ENCODE measurements at places on chromosomes 1 and 21.

GRCh38 chr1:33971913-33972312 is 108.0 kb downstream of the HMGB4 start:
- no peak for DNase-seq

GRCh38 chr1:4150262-4150661 is 250.2 kb upstream of the C1orf174 start:
- DNase-seq: no peak

- no peak for DNase-seq
These were observed 24.7 kb downstream of the ST3GAL3 start for GRCh38 chr1:43731867-43732531.

DNA sequence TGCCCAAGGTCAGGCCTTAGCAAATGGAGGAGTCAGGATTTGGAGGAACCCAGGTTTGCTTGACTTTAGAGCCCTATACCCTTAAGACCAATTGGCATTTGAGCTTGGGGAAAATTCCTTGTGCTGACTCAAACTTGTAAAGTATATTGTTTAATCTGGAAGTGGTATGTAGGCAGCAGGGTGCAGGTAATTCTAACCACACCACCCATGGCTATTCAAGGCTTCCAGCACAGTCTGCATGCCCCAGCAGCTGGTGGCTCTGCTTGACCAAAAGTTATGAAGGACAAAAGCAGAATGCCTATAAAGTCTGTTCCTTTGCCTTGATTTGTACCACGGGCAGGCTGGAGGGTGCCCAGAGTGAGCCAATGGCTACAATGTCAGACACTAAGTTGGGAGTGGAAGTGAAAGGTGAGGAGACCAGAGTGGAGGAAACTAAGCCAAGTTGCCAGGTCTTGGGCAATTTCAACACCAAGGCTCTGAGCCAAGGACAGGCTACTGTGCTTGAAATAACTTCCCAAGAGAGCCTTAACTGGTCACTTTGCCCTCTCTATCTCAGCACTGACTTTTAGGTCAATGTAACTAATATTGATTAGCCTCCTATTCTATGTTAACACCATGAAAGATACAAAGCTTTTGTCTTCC is 4.7 kb upstream of the G0S2 start:
- no peak for DNase-seq

DNA sequence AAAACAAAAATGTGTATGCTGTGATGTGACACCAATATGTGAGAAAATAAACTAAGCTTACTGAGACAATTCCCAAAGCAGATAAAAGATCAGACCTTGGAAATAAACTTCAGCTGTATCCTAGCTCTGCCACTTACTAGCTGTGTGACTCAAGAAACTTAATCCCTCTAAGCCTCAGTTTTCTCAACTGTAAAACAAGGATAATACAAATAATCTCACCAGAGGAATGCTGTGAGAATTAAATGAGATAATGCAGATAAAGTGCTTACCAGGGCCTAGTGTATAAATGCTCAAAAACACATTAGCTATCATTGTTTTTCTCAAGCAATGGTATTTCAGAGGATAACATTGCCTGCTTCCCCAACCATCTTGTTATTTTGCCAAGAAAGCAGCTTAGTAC is 2.1 kb downstream of the HEATR1 start:
- no peak for DNase-seq

DNA sequence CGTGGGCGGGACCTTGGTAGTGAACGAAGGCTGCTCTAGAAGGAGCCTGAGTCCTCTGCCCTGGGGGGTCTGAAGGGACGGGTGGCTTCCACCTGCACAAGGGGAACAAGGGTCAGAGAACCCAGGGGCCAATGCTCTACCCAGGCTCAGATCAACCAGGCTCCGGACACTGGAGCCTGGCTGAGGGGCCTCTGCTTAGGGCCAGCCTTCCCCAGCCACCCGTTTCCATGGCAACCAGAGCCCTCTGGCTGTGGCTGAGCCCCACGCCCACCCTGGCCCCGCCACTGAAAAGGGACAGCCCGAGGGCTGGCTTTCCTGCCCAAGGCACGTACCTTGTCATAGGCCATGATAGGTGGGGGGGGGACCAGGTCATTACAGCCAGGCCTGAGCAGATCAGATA is 724.6 kb downstream of the PTPRU start:
- DNase-seq: no peak

DNA sequence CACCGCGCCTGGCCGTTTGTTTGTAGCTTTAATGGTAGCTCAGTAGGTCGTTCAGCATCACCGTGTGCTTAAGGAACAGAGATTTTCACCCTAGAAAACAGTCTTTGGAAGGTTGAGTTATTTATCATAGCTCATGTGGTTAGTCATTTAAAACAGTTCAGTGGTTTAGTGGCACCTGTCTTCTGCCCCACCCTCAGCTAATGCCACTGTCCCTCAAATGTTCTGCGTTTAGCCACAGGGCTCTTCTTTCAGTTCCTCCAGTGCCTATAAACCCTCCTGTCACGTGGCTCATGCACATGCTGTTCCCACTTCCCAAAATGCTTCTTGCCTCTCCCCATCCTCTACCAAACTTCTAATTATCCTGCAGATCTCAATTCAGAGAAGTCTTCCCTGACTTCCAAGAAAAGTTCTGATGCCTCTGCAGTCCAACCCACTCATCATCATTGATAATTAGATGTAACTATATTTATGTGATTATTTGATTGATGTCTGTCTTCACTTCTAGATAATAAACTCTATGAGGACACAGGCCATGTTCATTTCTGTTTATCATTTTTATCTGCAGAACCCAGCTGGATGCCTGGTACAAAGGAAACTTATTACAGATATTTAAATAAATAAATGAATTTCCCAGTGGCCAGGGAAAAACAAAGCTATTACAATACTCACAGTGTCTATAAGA is 14.4 kb upstream of the DIPK1A start:
- DNase-seq: no peak

- DNase-seq: no peak
These were observed 19.7 kb downstream of the COG2 start for GRCh38 chr1:230661976-230662375.

DNA sequence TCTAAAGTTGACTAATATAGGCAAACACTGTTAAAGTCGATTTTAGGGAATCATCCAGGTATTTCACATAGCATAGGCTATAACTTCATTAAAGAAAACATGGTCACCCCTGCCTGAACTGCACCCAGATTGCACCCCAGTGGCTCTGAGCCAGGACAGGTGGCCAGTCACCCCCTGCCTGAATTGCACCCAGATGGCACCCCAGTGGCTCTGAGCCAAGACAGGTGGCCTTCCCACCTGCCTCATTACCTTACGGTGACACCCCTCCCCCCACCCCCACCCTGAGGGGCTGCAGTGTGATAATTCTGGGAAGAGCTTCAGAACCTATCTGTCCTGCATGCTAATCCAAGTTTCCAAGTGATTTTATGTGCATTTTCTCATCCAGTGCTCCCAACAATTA is 78.9 kb downstream of the DSCAM start:
- no peak for DNase-seq

GRCh38 chr1:223299553-223299952 is 64.4 kb downstream of the SUSD4 start:
- DNase-seq: no peak

DNA sequence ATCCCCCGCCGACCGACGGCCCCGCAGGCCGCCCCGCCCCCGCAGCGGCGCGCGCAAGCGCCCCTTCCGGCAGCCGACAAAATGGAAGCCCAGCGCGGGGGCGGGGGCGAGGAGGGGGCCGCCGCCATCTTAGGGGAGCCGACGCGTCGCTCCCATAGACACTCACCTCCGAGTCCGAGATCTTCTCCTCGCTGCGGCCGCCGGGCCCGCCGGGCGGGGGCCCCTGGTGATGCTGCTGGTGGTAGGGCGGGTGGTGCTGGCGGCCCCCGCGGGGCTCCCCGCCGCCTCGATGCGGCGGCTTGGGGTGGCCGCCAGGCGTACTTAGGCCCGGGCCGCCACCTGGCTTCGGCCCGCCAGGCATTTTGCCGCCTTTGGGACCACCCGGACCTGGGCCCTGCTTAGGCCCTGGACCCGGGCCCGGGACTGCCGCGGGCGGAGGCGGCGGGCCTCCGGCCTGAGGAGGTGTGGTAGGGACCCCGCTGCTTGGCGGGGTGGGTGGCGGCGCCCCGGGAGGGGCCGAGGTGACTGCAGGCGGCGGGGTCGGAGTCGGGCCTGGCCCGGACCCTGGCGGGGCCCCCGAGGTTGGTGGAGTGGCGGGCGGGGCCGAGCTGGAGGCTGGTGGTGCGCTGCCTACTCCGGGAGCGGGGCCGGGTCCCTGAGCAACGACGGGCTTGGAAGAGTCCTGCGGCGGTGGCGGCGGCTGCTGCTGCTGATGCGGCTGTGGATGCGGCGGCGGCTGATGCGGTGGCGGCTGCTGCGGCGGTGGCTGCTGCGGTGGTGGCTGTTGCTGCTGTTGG is 691 bp downstream of the SFPQ start:
- peak; percentile 89 for DNase-seq

DNA sequence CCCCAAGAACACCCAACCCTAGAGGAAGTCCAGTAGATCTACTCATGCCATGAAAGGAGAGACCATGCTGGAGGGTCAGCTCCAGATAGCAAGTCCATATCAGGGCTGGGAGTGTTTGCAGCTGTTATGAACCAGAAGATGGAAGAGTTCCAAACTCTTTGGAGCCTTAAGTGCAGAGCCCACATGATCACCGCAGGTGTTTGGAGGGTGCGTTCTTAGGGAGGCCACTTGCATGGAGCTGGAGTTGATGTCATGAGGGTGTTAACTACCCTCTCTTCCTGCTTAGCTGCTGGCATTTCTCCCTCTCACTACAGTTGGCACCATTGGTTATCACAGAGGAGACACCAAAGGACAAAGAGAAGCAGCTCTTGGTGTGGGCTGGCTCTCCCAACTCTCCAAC is 616.9 kb downstream of the AJAP1 start:
- DNase-seq: no peak

GRCh38 chr1:217494767-217495166 is 136.1 kb downstream of the GPATCH2 start:
- DNase-seq: no peak

DNA sequence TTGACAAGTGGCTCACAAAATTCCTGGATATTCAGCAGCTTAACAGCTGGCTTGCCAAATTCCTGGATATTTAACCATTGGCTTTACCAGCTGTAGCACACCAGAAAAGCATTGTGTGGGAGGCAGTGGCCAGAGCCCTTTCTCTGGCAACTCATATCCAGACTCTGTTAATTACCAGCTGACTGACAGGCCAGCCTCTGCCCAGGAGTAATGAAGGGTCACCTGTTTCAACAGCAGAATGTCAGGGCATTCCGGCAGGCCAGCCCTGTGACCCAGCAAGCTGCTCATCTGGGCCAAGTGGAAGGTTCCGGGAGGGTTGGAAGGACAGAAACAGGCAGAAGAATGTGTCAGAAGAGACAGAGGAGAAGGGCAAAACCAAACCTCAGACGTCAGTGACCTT is 35.2 kb upstream of the KIRREL1 start:
- no peak for DNase-seq

- no peak for DNase-seq
These were observed 186.7 kb downstream of the C1orf94 start for GRCh38 chr1:34363447-34363846.

GRCh38 chr21:43786300-43786806 is 3.0 kb upstream of the RRP1 start:
- no peak for DNase-seq

DNA sequence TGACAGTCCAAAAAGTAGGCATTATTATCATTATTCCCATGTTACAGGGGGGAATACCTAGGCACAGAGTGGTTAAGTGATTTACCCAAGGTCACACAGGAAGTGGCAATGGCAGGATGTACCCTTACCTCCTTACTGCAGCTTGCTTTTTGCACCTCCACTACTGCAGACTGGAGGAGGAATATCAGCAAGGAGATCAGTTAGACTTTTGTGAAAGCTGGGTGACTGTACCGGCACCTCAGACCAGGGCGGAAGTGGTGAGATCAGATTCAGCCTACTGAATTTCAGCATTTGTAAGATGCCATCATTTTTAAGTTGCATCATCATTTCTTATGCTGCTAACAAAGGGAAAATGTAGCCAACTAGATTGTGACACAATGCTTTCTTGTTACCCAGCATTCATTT is 4.5 kb downstream of the ADARB1 start:
- DNase-seq: peak; percentile 45

GRCh38 chr1:212591922-212592321 is 16.6 kb upstream of the ATF3 start:
- no peak for DNase-seq

GRCh38 chr1:115429884-115430283 is 91.8 kb upstream of the NGF start:
- DNase-seq: no peak

DNA sequence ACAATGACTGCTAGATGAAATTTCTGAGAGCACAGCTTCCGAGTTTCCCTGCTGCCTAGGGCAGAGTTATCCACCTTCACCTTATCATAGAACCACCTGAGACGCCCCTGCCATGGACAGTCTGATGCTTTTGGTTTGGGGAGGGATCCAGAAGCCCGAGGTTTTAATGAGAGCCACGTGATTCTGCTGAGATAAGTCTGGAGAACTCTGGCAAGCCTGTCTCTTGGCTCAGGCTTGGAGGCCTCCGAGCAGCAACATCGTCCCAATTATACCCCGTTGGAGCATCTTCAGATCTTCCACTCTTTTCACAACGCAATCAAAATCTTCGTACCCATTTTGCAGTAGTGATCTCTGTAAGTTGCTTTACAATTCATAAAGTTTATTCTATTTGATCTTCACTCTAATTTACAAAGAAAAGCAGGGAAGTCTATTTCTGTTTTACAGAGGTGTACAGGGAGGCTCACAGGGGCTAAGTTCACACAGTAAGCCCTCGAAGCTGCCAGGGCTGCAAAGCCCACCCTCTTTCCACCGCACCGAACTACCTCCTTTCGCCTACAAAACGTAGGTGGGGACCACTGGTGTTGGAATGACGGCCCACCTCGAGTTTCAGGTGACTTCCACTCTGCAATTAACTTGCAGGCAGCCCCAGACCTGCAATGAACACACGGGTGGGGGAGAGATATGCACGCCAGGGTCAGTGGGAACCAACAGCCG is 513 bp upstream of the HHAT start:
- DNase-seq: no peak

DNA sequence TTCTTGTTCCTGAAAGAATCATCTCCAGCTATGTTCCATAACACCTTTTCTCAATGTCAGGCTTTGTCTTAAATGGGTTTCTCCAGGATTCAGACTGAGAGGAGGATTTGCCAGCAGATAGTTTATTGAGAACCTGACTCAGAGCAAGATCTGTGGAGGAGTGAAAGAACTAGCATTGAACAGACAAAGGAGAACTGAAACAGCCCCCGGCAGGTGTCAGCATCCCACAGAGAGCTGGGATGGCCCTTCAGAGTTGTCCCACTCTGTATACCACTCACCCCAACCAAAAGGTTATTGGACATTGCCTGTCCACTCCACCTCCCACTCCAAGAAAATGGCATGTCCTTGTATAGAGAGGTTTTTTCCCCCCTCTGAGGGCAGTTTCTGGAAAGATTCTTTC is 270.7 kb downstream of the PAPPA2 start:
- DNase-seq: no peak

DNA sequence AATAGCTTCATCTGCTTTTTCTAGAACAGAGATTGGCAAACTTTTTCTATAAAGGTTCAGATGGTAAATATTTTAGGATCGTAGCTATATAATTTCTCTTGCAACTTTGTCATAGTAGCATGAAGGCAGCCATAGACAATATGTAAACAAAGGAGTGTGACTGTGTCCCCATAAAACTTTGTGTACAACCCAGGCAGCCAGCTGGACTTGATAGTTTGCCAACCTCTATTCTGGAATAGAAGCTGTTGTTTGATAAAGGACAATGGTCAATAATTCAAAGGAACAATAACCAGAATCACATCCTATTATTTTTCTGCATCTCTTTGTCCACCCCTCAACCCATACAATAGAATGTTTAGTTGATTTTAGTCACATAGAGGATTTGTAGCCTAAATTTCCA is 286.7 kb downstream of the LMX1A start:
- no peak for DNase-seq
